Karpas-422 (cell line): ENCODE measurements at places on chromosomes 16 and 17. TPM values are rescaled to one million over a fixed set of nuclear protein-coding genes. Genes with fewer than 3 reads are reported as not detected.

GRCh38 chr17:50495918-50496317, 12.3 kb upstream of the MYCBPAP start:
- no peak for DNase-seq

- no peak for DNase-seq
Observed at GRCh38 chr16:4954714-4955113, 3.4 kb upstream of the SEC14L5 start.

DNA sequence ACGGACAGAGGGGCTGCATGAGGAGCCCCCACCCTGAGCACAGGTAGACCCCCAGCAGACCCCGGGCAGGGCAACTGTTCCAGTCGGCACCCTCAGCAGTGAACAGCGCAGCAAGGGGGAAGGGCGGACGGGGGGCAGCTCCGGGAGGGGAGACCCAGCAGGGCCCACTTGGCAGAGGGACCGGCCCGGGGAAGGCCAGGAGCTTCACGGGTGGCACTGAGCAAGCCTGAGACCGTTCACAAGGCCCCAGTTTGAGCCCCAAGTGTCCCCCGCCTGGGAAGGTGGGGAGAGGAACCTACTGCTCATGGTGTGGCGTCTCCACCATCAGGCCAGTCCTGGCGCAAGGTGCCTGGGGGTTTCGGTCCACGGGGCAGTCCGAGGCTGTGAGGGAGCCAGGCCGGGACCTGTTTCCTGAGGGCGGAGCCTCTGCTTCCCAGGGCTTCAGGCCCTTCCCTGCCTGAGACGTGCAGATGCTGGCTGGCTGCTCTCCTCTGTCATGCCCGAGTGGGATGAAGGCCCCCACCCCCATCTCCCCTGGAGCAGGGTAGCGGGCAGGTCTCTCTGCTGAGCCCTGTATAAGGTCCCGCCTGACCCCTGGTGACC, 54.4 kb upstream of the GNG13 start:
- DNase-seq = no peak

Gene TLCD2
- not detected in 2 replicates for total RNA-seq

Gene CFDP1
- total RNA-seq = 33.5 and 64.0 TPM in 2 replicates

Gene CLEC18A
- total RNA-seq = 3.4 and 4.9 TPM in 2 replicates

Gene QRICH2
- total RNA-seq = 3.1 and 3.7 TPM in 2 replicates

Gene COX6A2
- not detected in 2 replicates for total RNA-seq

Gene ABCA6
- total RNA-seq = not detected in 2 replicates

DNA sequence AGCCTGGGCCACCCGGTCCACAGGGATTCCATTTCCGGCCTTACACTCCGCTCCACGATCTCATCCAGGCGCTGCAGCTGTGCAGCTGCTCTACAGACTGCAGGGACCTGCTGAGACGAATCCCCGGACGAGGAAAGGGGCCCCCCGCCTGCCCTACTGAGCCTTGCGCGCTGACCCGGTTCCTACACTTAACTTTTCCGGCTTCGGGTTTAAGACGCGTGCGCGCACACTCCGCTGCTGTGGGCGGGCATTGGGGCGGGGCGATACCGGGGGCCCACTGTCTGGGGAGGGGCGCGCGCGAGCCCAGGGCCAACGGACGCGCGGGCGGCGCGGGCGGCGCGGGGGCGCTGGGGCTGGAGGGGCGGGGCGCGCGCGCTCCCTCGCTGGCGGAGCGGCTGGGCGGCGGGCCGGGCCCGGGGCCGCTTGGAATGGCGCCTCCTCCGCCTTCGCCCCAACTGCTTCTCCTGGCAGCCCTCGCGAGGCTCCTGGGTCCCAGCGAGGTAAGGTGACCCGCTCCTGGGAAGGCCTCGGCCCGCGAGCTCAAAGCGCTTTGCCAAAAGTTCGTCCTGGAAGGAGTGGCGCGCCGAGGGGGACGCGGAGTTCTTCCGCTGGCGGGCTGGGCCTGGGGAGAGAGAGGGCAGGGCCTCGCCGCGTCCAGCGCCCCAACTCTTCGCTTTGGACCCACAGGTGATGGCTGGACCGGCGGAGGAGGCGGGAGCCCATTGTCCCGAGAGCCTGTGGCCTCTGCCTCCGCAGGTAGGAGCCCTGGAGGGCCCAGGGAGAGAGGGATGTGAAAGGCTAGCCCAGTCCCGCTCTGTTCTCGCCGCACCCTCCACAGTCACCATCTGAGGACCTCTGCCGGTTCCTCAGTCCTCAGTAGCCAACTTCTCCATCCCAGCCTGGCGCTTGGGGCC, at the start of gene TP53I13:
Gene TP53I13, plus strand, starts transcription at position 371 of the 914 bp plus-strand sequence. Its CDS starts 58 bp downstream, at position 429.
- DNase-seq = peak; percentile 97

Gene TIMP2
- total RNA-seq = 0.07 TPM in 1 of 2 replicates, not detected in the other

- no peak for DNase-seq
Observed at GRCh38 chr16:84949772-84950436, 61.4 kb downstream of the ZDHHC7 start.

DNA sequence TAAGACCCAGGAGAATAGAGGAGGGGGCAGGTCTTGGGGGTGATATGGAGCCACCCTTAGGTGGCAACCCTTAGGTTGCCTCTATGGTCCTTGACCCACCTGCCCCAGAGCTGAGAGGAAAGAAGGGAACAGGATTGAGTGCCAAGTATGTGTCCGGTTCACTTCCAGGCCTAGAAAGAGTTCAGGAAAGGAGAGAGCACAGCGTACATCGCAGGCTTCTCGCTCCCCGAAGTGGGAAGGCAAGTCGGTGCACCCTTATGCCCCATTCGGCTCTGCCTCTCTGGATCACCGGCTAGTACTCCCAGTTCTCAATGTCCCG, 631 bp downstream of the SP6 start:
- DNase-seq = no peak

Gene ZNF646
- 22.0 and 23.3 TPM in 2 replicates for total RNA-seq

- no peak for DNase-seq
Observed at GRCh38 chr17:49553676-49554335, 21.9 kb upstream of the NXPH3 start.

Gene ZACN
- total RNA-seq = not detected in 2 replicates

GRCh38 chr17:32792207-32792606, 84.7 kb downstream of the MYO1D start:
- no peak for DNase-seq

DNA sequence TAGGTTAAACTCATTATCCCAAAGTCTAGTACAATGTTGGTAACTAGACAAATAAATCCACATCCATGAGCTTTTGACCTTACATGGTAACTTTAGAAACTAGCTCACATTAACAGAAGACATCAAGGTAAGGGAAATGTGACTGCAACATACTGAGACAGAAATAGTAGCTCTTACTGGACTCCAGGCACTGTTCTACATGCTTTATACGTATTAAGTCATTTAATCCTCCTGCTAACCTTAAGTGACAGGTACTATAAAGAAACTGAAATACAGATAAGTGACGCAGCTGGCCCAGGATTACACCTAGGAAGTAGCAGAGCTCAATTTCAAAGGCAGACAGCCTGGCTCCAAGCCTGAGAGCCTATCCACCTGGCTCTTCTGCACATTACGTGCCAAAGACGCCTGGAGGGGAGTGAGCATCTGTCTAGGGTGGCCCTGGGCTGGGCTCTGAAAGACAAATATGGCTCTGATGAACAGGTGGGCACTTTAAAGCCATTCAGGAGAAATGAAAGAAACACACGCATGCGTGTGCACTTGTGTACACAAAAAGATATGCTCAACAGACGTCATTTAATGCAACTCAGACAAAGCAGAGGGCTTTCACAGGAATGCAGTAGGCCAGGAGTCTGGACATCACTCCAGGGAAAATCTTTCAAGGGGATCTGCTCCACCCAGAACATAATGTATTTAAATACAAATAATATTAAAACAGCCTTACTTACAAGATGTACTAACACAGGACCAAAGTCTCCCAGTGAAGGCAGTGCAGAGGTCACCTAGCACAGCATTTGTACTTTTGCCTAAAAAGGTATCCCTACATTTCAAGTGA, 4.4 kb downstream of the ZC3H7A start:
- no peak for DNase-seq

DNA sequence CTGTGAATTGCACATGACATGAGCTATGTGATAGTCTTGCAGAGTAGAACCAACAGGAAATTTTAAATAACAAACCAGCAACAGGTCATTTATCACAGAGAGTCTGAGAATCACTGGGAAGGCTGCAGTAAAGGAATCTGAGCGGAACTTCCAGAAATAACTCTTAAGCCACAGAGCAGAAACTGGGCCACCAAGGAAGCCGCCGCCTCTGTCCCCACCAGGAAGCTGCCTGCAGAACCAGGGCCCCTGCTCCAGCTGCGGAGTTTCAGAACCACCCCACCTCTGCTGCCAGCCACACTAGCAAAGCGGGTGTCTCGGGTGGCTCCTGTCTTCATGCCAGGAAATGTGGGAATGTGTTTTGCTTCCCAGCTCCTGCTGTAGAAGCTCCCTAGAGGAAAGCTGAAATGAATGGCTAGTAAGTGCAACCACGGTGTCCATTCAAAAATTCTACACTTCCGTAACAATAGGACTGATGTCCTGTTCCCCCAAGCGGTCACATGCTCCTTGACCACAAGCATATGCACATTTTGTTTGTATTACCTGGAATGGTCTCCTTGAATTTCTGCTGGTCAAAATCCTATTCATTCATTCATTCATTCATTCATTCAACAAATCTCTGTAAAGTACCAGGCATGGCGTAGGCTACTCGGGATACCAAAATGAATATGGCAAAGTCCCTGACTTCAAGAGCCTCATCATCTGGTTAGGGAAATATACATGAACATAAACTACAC, 7.7 kb upstream of the ITPRIPL2 start:
- DNase-seq = peak; percentile 16

GRCh38 chr16:1078579-1079021, 6.1 kb downstream of the SSTR5 start:
- DNase-seq = no peak

- DNase-seq = peak; percentile 87
Observed at GRCh38 chr17:59004338-59005111, 102.2 kb downstream of the TRIM37 start.

Gene CDIPT
- total RNA-seq = 48.1 and 57.4 TPM in 2 replicates

- DNase-seq = no peak
Observed at GRCh38 chr17:4771519-4772234, at the start of gene TM4SF5. TSS of gene TM4SF5 (plus strand) at chr17:4771886. CDS start at chr17:4771923, 37 bp downstream.

DNA sequence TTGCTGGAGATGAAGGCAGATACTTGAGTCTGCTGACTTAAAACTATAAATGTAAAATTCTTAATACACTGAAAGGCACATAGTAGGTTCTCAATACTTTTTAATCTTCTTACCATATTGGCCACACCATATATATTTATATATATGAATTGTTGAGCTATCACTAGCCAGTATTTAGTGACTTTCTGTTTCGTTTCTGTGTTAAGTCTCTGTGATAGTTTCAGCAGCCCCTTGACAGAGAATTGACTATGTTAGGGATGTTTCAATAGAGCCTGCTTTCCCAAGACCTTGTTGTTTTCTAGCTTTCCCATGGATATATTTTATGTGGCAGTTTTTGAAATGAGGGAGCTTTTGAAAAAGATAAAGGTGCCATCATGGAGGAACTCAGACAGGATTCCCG, 206.5 kb upstream of the GOT2 start:
- no peak for DNase-seq

- DNase-seq = no peak
Observed at GRCh38 chr17:3008336-3009288, 54.8 kb downstream of the OR1D5 start.

Gene ICAM2
- total RNA-seq = 4.4 and 12.1 TPM in 2 replicates

GRCh38 chr17:31935512-31935911, 1.3 kb upstream of the SUZ12 start:
- DNase-seq = no peak

- no peak for DNase-seq
Observed at GRCh38 chr17:65855675-65856074, 294.2 kb upstream of the AXIN2 start.

Gene SLC22A31
- not detected in 2 replicates for total RNA-seq

DNA sequence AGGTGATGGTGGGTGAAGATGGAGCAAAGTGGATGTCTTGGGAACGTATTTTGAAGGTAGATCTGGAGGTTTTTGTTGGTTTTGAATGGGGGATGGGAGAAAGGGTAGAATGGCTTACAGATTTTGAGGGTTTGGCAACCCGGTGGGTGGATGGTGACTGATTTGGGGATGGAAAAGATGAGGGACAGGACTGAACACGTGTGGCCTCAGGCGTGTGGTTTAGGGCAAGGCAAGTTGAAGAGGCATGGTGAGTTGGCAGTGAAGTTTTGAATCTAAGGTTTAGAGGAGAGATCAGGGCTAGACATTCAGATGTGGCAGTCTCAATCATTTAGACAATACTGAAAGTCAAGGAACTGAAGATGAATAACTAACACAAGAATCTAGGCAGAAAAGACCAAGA, 5.0 kb upstream of the DCTPP1 start:
- no peak for DNase-seq

Gene PLA2G10
- not detected in 2 replicates for total RNA-seq

DNA sequence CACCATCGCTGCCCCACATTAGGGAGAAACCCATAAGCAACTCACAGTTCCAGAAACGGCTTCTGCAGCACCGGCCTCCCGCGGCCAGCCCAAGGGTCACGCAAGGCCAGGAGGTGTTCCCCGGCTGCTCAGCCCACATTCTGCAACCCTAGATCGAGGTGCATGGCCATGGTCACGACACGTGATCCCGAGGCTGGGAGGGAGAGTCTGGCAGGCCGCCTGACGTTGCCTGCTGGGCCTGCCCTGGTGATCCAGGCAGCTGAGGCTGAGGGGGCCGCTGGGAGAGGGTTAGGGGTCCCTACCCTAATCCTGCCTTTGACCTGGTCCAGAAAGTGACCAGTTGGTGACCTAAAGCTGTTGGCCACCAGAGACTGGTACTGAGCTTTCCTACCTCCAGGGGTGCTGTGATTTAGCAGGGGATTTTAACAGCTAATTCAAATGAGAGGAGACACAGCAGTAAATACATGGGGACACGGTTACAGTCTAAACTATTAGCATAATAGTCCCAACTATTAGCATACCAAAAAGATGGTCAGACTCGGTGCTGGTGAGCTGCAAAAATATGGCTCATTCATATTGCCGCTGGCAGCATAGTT, 97.4 kb upstream of the CIBAR2 start:
- DNase-seq = no peak

GRCh38 chr17:79831265-79832217, 7.7 kb downstream of the CBX4 start:
- DNase-seq = no peak

GRCh38 chr16:68617734-68618133, 27.4 kb upstream of the CDH3 start:
- DNase-seq = peak; percentile 25

GRCh38 chr16:66590322-66590721, 11.1 kb downstream of the CMTM2 start:
- DNase-seq = no peak

Gene KRTAP9-4
- total RNA-seq = not detected in 2 replicates

Gene ADAP2
- total RNA-seq = 3.3 and 5.0 TPM in 2 replicates
